Stimulated activated CD8-positive, alpha-beta memory T cell treated with anti-CD3 and anti-CD28 coated beads, Interleukin-4, amount 100 ng/mL, for 1 hour (primary cell): ENCODE measurements at places on chromosomes 12 and 14.

DNA sequence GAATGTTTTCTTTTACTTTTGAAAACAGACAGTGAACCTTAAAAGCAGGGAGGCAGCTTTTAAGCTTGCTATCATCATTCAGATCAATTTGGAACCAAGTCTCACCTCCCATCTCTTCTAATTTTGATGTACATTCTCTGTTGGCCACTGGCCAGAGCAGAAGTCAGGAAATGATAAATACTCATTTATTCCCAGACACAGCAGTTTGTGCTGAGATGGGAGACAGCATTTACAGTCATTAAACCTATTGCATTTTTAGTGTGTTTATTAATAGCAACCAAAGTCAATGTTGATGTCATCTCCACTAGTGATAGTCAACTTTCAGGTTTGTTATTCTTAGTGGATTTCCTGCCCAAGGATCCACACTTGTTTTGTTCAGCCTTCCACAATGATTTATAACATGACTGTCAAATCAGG lies 320.0 kb upstream of the ATP2B1 start:
- DNase-seq: no peak

DNA sequence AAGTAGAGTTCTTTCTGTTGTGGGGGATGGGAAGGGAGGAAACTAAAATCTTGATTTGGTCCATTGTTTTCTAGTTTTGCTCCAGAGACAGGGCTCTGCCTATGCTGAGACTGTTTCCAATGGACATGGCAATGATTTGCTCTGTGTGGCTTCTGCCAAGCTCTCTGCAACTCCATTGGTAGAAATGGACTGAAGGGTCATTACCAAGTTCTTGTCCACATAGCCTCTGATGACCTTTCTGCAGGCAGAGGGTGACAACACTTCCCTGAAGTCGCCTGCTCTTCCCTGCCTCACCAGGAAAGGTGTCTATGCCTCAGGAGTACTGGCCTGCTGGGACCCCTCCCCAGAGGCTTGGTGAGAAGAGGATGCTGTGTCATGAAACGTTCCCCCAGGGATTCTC lies 39.5 kb upstream of the NOS1 start:
- DNase-seq: no peak

- no peak for DNase-seq
These were observed 68.7 kb downstream of the SERPINA3 start for GRCh38 chr14:94680862-94681288.

DNA sequence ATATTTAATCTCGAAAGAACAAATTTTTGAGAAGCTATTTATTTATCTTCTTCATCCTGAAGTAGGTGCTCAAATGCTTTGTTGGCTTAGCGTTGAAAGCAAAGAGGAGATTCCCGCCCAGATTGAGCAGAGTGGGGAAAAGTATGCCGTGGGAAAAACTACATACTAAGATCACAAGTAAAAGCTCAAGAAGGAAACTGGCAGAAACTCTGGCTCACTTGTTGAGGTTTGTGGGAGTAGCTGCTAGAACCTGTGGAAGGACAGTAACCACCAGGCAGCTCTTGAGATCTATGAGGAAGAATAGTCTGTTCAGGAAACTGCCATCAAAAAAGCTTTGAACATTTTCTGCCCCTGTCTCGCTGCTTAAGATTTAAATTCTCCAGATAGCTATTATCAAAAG lies 3.9 kb downstream of the MYRFL start:
- no peak for DNase-seq

- no peak for DNase-seq
These were observed 20.2 kb downstream of the FGD4 start for GRCh38 chr12:32419520-32419960.

DNA sequence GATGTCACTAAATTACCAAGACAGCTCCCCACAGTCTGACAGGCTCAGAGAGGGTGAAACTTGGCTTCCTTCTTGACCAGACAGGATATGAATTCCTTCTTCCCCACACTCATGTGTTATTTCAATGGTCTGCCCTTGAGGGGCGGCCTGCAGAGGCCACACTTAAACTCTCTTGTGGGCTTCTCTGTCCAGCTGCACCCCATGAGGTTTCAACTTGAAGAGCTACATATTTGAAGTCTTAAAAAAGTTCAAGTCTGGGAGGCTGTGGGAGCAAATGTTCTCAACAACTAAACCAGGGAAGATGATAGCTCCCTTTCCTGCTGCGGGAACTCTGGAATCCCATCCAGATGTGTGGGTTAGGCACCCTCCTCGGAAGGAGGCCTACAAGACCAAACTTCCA lies 98.3 kb downstream of the TTC7B start:
- DNase-seq: no peak

GRCh38 chr14:39615352-39615751 lies 183.1 kb upstream of the FBXO33 start:
- DNase-seq: no peak

GRCh38 chr12:81300454-81300853 lies 222.6 kb downstream of the ACSS3 start:
- DNase-seq: no peak

DNA sequence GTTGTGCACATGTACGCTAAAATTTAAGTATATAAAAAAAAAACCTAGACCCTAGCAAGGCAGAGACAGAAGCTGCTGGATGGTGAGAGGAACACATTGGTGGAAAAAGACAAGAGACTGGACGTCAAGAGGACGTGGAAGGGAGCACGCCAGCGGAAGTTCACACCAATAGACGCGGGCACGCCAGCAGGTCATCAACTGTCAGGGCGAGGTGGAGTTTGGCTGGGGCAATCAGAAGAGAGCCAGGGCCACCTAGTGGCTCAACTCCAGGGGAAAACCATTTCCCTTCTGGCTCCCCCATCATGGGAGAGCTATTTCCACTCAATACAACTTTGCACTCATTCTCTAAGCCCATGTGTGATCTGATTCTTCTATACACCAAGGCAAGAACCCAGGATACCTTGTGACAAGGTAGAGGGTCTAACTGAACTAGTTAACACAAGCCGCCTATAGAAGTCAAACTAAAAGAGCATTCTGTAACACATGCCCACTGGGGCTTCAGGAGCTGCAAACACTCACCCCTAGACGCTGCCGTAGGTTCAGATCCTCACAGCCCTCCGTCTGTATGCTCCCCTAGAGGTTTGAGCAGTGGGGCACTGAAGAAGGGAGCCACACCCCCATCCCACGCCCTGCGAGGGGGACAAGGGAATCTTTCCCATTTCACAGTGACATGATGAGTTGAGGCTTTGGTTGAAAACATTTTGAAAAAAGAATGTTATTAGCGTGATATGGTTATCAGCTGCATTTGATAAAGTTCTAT lies 702.7 kb downstream of the TMTC2 start:
- no peak for DNase-seq

DNA sequence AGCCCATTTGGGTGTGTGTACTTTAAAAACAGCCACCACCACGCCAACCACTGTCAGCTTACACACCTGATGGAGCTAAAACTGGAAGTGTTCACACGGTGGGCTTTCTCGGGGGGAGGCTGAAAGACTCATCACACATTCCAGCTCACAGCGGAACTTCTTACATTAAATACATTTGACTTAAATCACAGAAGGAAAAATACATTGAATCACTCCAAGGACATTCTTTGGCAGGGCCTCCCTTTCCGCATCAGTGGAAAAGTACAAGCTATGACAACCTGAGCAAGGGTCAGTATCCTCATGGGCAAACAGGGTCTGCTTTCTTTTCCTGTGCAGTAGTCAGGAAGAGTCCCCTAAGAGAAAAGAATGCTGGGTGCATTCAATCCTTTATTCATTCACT lies 31.0 kb upstream of the TC2N start:
- DNase-seq: no peak

DNA sequence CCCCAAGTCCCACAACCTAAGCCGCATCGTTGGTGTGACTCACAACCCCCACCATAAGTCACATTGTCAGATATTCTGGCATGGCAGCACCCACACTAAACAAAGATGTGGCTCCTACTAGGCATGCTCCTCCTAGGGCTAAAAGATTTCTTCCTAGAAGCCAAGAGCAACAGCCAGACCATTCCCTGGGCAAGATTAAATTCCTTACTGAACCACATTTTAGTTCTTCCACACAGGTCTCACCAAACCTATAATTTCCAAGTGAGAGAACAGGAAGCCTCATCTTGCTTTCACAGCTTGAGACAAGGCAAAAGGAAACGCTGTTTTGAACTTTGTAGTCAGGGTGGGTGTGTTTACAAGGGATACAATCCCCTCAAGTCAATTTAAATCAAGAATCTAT lies 632.8 kb downstream of the DIO2 start:
- no peak for DNase-seq

DNA sequence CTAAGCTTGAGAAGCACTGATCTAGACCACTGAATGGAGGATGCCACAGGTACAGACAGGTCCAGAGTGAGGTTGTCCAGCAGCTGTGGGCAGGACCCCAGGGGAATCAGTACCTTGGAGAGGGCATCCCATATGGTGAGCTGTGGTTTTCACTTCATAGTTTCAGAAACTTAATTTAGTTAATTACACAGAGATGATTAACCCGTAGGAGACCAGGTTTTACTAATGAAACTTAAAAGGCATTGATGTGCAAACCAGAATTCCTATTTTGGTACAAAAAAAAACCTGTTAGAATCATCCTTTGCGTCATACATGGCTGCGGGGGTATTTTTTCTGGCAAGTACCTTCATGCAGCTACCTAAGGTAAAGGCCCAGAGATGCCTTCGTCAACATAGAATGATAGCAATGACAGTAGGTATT lies 159.3 kb downstream of the DACT1 start:
- DNase-seq: no peak

GRCh38 chr12:124044809-124045321 lies 71.8 kb downstream of the ZNF664 start:
- no peak for DNase-seq

DNA sequence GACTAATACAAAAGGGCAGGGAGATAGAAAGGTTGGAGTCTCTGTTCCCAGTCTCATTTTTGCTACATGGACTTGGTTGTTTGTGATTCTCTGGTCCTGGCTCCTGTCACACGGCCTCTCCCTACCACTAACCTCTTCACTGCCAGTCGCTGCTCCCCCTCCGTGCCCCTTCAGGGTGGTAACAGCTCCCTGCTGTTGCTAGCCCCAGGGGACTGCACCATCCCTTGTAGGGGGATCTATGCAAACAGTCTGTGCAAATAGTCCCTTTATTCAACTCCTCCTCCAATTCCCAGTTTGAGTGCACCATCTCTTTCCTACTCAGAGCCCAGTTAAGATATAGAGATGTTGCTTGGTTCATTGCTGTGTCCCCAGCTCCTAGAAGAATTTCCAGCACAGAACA lies 51.1 kb downstream of the CCDC60 start:
- DNase-seq: no peak

DNA sequence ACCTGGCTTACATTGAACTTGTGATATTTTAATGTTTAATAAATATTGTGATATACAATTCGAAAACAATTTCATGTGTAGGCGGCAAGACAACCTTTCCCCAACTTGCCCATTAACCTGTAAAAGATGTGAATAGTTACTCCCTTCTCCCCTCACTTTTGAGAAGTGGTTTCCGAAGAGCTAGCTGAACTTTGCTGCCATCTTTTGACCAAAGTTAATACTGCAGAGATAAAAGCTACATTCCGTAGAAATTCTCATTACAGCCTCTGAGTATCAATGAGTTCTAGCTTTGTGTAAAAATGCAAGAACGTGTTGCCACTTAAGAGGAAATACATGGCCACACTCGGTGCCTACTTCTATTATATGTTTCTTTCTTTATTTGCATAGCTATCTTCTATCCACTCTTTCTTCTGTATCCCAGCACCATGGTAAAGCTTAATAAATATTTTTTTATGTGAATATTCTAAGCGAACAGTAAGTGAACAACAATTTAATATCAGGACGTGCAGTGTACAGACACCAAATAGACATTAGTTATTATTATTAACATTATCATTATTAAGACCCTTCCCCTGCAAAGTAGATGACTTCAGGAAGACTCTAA lies 105.1 kb upstream of the TMEM260 start:
- DNase-seq: no peak

GRCh38 chr14:75120541-75121291 lies 6.1 kb downstream of the NEK9 start:
- no peak for DNase-seq

- no peak for DNase-seq
These were observed 32.6 kb downstream of the RAD52 start for GRCh38 chr12:916712-917445.

DNA sequence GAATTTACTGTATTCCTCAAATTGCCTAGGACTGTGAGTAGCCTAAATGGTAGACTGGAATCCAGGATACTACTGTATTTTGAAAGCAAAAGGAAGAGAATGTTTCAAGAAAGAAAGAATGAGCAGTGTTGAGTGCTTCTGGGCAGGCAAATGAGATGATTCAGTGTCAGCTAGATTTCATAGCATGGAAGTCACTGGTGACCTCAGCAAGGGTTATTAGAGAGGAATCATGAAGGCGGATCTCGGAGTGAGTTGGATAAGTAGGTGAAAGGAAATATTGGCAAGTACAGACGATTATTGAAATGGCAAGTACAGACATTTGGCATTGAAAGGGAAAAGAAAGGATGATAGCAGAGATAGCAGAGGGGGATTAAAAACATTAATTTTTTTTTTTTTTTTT lies 27.1 kb downstream of the VRK1 start:
- DNase-seq: no peak

- no peak for DNase-seq
These were observed 51.2 kb downstream of the NDUFA12 start for GRCh38 chr12:94952325-94952724.

DNA sequence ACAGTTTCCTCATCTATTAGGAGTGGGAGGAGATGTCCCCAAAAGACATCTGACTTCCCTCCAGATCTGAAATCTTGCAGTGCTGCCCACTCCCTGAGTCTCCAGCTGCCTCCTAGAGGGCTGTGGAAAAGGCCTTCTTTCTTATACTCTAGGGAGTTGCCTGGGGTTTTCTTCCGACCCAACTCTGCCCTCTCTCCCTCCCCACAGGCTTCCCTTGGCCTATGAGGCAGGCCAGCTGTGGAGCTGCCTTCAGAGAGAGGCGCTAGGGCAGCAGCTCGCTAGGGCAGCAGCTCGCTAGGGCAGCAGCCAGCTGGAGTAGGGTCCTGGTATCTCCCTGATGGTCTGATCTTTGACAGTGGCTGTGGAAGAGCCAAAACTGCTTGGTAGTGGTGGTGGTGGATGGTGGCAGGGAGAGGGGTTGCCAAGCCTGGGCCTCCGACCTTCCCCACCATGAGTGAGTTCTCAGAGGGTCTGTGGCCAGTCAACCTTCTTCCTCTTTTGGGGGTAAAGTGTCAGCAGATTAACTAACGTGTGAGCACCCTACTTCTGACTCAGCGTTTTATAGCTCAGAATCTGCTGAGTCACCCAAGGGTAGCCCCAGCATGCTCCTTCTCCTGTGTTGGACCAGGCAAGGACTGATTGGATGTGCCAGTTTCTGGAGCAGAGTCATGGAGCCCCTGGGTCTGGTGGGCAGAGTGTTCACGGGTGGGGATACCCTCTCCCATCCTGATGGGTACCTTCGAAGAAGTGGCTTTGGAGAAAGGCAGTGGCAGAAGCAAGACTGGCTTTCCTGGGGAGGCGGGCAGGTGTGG lies 2.3 kb downstream of the SLC48A1 start:
- no peak for DNase-seq

DNA sequence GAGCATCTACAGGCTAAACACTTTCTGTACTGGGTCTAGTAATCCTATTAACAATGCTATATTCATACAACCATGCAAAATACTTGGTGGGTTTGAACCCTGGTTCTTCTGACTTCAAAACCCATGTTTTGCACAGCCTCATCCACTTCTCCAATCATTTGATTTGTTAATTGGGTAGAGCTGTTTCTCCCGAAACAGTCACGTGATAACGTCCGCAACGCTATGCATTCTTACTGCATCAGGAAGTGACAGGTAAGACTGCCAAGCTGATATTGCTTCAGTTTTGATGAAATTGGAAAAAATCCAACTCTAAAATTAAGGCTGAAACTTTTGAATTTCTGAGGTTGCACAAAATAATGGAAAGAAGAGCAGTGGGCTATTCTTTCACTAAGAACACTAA lies 30.4 kb upstream of the RNU6-7 start:
- DNase-seq: no peak

- no peak for DNase-seq
These were observed 526 bp upstream of the MRPL42 start for GRCh38 chr12:93466625-93467350.
